CD4-positive, alpha-beta T cell treated with Interleukin-12 subunit alpha and Interleukin-12 subunit beta, for 1 hour (primary cell): ENCODE measurements at places on chromosomes 7 and 10.

DNA sequence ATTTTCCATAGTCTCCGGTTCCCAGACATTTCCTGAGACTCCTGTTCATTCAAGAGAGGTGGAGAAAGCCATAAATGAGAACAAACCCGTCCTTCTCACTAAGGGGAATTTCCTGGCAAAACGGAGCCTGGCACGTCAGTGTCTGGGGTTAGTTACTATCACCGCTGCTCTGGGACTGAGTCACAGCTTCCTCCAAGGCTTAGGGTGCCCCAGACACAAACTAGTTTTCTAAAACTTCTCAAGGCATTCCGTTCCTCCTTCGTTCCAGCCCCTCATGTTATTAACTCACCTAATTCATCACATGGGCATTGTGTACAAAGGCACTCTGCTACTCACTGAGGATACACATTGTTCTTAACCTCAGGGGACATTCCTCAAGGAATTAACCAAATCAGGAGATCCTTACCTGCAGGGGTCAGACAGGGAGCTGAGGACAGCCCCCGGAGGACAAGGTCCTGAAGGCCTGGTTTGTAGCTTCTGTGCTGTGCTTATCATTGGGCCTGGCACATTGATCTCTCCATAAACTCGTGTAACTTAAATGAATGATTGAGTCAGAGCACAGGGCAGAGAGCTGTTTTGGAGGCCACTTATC, 103.0 kb upstream of the KLF6 start:
- peak; percentile 88 for DNase-seq

DNA sequence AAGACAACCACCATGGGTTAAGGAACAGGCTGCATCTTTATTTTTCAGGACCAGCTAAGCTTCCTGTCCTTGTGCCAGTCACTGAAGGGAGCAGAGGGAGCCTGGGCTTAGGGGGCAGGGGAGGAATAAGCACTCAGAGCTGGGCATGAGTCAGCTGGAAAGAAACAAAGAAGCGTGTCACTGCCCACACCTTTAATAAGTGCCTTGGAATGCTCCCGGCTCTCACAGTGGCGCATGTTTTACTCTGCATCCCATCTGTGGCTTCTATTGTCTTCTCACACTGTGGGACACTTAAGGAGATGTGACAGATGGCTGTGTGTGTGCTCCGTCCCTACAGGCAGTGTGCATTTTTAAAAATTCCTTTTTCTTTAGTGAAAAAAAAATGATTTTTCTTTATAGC, 71.7 kb downstream of the MTURN start:
- no peak for DNase-seq

DNA sequence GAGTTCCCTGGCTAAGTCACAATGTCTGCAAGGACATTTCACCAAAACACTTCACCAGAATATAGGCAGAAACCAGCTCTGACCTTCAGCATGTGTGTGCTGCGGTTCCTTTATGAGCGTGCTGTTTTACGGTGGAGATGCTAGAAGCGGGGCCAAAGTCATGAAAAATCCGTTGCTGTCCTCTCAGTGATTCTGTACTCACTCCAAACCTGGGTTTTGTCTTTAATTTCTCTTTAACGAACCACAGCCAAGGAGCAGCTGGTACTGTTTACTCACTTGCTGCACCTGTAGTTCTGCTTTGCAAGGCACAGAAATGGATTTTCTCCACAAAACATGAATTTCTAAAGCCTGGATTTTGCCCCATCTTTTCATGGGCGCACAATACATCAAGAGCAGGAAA, 639.9 kb downstream of the PHTF2 start:
- DNase-seq: no peak

- DNase-seq: no peak
Observed at GRCh38 chr10:30705625-30706149, 76.1 kb upstream of the LYZL2 start.

DNA sequence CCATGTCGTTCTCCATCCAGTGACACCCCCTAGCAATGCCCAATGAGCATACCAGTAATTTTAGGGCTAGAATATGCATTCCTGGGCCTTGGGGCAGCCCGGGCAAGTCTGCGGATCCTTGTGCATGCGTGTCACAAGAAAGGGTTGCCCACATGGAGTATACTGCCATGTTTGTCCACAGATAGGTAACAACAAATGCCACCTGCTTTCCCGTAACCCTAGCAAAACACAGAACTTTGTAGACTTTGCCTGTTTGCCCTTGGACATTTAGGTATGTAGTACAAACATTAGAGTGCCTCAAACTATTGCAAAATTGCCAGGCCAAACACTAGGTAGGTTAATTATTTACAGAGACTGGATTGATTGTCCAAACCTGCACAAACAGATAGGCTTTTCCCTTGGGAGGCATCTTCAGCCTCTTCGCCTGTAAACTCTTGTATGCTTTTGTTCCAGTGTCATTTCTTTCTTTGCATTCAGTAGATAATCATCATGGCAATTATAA, 117.0 kb downstream of the ADCY1 start:
- DNase-seq: no peak

- no peak for DNase-seq
Observed at GRCh38 chr10:114068054-114068707, 24.5 kb downstream of the ADRB1 start.

DNA sequence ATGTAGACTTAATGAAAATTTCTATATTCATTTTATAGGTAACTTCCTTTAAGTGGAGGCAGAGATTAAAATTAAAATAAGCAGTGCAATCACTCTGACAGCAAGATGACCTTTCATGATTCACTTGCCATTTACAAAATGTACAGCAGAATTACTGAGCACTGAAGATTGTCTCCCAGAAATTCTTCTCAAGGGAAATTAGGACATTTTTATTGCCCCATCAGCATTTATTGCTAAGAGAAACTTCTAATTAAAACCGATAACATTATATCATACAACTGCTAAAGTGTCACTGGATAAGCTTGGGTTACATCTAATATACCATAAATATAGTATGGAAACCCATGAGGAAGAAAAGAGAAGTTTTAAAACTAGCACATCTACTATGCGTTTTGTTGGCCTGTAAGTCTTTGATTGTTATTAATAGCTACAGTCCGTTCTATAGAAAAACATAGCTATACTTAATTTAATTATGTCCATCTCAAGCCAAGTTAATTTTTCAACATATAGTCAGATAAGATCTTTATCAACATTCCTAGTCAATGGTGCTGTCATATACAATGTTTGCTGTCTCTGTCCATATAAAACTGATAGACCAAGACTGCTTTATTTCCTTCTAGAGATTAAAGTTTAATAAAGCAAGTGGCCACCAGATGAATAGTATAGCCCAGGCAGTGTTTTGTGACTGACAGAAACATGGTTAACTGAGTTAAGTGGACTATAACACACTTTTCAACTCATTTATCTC, 217.1 kb upstream of the HGF start:
- no peak for DNase-seq

GRCh38 chr7:2000746-2001321, 231.9 kb downstream of the MAD1L1 start:
- DNase-seq: no peak

- no peak for DNase-seq
Observed at GRCh38 chr7:103729026-103729425, 260.4 kb downstream of the RELN start.

- DNase-seq: no peak
Observed at GRCh38 chr10:78588194-78588811, 480.5 kb upstream of the ZMIZ1 start.

DNA sequence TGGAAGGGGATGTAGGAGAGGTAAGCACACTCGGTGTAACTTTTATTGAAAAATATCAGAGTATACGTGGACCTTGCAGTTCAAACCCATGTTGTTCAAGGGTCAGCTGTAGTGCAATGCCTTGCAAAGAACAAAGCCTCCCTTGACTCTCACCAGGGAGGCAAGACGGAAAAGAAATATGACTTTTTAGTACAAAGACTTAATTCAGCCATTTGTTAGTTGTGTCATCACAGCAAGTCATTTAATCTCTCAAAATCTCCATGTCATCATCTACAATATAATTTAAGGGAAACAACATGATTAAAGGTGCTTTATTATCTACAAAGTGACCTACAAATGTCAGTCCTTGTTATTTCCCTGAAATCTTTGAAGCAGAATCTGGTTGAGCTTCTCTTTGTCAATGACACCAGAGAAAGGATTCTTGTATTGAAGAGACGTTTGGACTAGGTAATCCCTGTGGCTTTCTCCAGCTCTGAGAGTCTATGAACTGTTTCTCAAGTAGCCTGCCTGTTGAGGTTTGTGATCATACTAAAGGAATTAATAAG, 502.8 kb downstream of the REEP3 start:
- DNase-seq: no peak

GRCh38 chr7:51219261-51219988, 97.2 kb downstream of the COBL start:
- no peak for DNase-seq

DNA sequence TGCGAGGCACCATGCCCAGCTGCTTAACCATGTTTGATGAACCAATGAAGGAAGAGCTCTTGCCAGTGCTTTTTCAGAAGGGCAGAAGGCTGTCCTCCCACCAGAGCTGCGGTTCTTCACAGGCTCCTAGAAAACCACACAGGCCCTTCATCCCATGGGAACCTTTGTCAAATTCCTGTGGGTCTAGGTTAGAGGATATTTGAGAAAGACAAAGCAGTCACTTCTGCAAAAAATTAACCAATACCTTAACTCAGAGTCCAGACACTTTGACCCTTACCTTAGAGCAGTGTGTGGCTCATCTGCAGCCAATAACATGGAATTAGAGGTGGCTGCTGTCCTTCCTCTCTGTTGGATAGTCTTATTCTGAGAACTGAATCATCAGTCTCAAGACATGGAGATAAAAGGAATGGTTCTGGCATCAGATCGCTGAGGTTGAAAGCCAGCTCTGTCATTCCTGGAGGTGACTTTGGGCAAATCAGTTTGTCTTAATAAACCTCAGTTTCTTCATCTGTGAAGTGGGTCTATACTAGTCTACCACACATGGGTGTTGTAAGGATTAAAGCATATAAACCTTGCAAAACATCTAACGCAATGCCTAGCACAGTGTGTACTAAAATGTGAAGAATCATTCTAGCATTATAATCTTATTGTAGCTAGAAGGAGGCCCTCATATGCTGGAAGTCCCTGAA, 65.1 kb upstream of the PIP4K2A start:
- no peak for DNase-seq

- no peak for DNase-seq
Observed at GRCh38 chr10:7185367-7185690, 225.5 kb downstream of the SFMBT2 start.

DNA sequence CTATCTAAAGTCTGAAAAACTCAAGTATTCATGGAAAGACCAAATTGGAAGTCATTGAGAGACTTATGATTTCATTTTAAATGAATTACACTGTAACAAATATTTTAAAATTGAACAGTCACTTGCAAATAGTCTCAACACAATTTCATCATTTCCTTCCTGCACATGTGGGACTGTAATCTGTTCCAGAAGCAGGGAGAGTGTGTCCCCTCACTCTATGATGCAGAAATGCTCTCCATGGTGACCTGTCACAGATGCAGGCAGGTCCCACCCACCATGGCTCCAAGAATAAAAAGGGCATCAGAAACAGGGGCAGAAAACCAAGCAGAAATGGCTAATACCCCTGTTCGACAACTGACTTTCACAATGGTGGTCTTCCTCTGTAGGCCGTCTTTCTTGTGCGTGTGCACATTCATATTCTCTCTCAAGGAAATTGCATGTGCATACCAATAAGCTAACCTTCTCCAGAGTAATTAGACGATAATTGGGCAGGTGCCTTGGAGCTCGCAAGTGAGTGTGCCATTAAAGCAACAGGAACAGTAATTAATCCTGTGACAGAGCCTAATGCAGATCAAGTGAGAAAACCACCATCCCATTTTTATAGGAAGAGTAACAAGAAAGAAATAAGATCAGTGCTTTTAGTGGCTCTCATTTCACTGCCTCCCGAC, 170.9 kb downstream of the ZMYND11 start:
- DNase-seq: no peak

DNA sequence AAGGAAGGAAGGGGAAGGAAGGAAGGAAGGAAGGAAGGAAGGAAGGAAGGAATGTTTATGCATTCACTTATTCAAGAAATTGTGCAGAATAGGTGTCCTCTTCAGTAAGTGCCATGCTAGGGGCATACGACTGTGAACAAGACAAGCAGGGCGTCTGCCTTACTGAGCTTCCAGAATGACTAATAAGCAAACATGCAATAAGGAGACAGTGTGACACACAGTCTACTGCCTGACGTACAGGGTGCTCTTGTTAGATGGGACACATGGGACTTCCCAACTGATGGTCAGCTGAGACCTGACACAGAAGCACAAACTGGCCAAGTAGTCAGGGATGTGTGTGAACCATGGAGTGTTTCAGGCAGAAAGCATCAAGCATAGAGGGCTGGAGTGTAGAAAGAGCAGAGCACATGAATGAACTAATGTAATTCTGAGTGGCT, 18.2 kb downstream of the DNAJC12 start:
- DNase-seq: no peak

- DNase-seq: peak; percentile 1
Observed at GRCh38 chr7:31633894-31634494, 53.0 kb upstream of the PPP1R17 start.
